GM12878 (cell line): ENCODE measurements at places on chromosomes 1 and 21. TPM values are rescaled to one million over a fixed set of nuclear protein-coding genes. Genes with fewer than 3 reads are reported as not detected.

HPDL gene
- 54.6 and 60.2 TPM in 2 replicates for total RNA-seq

DNA sequence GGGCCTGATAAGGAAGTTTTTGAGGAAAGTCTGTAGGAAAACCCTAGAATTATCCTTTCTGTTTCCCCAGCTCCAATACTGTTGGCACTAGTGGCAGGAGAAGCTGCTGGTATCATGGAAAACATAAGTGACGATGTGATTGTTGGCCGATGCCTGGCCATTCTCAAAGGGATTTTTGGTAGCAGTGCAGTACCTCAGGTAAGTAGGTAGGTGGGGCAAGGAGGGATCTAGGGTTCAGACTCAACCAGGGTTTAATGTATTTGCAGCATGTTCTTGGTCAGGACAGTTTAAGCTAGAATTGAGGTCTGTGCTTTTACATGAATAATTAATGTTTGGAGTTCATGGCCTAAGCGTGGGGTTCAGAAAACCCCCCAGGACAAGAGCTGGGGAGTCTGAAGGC lies 62.1 kb downstream of the KDM1A start:
- no peak for DNase-seq

DNA sequence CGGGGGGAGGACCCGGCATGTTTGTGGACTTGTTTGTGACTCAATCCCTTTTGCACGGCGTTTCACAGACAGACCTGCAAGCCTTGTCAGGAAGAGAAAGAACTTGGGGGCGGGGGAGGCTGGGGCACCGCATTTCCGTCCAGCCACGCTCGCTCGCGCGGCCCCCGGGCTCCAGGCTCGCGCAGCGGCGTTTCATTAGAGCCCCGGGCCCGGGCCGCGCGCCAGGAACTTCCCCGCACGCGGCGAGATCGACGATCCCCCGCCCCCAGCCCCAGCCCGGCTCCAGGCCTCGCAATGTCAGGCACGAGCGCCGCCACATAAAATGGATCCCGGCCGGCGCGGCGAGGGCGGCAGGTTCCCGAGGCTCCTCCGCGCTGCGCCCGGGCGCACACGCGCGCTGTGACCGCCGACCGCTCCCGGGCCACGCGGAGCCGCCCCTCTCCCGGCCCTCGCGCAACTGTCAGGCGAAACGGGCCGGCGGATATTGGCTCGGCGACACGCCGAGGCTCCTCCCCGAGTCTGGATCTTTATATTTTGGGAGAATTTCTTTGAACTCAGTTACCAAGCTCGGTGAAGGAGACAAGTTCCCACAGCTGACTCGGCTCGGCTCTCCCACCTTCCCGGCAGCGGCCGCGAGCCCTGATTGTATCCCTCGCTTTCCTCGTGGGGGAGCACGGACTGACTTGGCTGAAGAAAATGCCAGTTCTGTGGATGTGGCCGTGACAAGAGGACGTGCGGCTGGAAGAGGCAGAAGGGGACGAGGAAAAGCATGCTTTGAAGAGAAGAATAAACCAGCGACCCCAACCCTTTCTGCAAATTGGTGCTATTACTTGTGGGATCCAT lies at the start of gene KIF26B:
Gene KIF26B (plus strand): TSS at position 557 of the 843 bp plus-strand sequence. CDS start 440 bp downstream, outside the sequence.
- no peak for DNase-seq

DNA sequence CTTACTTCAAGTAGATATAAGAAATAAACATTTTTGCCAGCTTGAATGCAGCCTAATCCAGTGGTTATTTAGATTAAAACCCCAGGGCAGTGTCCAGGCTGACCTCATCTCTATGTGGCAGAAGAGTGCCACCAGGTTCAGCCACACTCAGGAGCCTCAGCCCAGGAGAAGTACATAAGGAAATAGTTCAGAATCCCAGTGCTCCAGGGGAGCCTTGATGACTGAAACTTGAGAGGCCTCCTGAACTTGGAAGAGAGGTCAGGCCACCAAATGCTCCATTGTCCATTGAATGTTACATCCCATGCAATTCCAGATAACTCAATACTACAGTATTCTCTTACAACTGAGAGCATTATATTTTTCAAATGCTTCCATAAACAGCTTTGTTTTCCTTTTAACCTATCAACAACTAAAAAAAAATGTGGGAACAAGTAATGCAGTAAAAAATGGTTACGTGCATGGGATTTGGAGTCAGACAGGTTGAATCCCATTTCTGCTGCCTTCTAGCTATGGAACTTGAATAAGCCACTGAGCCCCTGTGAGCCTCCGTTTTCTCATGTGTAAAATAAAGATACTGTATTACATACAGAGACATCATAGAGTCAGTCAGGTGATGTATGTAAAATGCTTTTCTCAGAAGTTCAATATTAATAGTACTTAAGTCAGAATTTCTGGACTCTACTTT lies 248.0 kb downstream of the PLPP3 start:
- DNase-seq: no peak

DNA sequence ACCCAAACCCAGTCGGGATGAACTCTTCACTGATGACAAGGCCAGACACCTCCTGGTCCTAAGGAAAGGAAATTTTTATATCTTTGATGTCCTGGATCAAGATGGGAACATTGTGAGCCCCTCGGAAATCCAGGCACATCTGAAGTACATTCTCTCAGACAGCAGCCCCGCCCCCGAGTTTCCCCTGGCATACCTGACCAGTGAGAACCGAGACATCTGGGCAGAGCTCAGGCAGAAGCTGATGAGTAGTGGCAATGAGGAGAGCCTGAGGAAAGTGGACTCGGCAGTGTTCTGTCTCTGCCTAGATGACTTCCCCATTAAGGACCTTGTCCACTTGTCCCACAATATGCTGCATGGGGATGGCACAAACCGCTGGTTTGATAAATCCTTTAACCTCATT lies 10.1 kb downstream of the CZIB start:
- no peak for DNase-seq

DNA sequence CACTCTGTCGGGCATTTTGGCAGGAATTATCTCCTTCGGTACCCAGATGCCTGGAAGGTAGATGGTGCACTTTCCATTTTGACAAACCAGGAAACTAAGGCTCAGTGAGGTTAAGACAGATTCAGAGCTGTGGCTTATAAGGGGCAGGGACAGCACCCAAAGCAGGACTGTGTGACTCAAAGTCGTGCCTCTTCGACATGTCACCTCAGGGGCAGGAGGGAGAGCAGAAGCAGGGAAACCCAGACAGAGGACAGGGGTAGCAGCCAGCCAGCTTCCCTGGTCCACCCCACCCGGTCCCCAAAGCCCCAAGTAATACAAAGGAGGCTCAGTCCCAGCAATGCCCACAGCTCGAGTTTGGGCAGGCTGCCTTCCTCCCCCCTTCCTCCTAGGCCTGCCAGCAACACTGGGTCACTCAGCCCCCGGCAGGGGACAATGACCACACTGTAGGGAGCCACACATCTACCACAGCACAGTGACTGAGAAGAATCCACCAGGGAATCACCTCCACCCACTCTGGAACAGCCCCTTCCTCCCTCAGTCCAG lies 2.5 kb downstream of the RHOC start:
- DNase-seq: no peak
